ENCODE measurements at places on chromosomes 2 and 18.

- no peak for DNase-seq
These were observed 12.4 kb upstream of the NBEAL1 start for GRCh38 chr2:203002054-203002821.

DNA sequence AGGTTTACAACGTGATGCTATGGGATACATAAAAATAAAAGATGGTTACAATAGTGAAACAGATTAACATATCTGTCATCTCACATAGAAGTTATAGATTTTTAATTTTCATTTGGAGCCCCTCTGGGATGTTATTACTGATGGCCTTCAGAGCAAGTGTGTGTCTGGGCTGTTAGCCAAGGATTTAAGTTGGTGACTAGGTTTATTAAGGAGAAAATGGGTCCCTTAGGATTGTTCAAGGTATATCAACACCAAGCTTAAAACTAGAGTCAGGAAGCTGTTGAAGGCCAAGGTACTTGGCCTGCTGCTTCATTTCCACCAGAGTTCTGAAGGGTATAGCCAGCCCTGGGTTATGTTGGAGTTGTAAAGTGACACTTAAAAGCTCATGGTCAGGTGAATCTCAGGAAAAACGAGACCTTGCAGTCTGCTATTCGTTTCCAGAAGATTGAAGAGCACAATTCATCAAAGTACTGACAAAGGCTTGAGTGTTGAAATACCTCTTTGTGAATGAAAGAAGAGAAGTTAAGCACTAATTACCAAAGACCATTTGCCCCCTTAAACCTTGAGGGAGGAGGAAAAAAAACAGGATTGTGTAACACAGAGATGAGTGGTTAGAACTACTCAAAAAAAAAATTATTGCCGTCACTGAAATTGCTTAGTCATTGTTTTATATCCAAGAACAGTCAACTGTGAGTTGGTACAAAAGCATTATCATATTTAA is 48.4 kb downstream of the MAP2 start:
- peak; percentile 42 for DNase-seq

- no peak for DNase-seq
These were observed 210.1 kb downstream of the ZNF521 start for GRCh38 chr18:25141886-25142285.

DNA sequence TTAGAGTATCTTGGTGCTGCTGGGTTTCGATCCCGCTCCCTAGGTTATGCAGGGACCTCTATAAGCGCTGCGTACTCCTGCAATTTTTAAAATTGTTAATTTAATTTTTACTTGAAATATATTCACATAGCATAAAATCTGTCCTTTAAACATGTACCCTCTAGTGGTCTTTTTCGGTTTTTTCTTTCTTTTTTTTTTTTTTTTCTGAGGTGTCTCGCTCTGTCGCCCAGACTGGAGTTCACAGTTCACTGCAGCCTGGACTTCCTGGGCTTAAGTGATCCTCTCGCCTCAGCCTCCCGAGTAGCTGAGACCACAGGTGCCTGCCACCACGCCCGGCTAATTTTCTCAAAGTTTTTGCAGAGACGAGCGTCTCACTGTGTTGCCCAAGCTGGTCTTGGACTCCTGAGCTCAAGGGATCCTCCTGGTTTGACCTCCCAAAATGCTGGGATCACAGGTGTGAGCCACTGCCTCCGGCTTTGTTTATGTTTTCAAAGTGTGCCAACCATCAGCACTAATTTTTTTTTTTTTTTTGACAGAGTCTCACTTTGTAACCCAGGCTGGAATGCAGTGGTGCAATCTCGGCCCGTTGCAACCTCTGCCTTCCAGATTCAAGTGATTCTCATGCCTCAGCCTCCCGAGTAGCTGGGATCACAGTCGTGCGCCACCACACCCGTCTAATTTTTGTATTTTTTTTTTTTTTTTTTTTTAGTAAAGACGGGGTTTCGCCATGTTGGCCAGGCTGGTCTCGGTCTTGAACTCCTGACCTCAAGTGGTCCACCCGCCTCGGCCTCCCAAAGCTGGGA is 585 bp upstream of the MOB1A start:
- DNase-seq, result no peak

GRCh38 chr2:12718711-12719399 is 2.1 kb downstream of the TRIB2 start:
- peak; percentile 31 for DNase-seq

DNA sequence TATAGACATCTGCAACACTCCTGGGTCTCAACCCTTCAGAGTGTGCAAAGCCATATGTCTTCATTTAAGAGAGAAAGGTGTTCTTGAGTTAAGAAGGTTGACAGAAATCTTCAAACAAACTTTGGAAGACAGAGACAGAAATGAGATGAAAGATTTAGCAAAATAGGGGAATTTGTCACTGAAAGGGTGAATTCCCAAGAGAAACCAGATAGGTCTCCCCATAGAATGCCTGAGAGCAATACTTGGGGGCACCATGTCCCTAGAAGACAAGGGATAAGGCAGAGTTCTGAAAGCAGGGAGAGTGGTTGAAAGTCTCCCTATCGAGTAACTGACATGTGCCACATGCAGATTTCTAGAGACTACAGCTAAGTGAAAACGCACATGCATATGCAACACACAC is 50.0 kb downstream of the AP1S3 start:
- no peak for DNase-seq

- DNase-seq, result no peak
These were observed 108.9 kb downstream of the CLIP4 start for GRCh38 chr2:29223851-29224692.

- no peak for DNase-seq
These were observed 638.9 kb downstream of the STK39 start for GRCh38 chr2:167608487-167608886.

DNA sequence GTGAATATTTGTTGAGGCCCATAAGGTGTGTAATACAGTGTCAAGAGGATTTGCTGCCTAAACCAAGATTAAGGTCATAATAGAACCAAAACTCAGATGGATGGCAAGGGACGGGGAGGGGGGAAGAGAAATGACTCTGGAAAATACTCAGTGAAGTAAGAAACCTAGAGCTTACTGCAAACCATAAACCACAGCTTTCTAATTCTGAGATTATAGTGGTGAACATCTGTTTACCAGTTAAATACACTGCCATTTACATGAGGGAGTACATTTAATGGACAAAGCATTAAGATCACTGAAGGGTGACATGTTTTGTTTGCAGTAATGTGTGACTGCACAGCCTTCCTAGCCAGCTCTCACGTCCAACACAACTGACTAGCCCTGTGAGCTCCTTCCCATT is 19.8 kb downstream of the EVX2 start:
- no peak for DNase-seq

- no peak for DNase-seq
These were observed 18.9 kb downstream of the NCAPH start for GRCh38 chr2:96354492-96354891.

GRCh38 chr2:173990970-173991819 is 26.0 kb upstream of the SP3 start:
- DNase-seq, result peak; percentile 71

DNA sequence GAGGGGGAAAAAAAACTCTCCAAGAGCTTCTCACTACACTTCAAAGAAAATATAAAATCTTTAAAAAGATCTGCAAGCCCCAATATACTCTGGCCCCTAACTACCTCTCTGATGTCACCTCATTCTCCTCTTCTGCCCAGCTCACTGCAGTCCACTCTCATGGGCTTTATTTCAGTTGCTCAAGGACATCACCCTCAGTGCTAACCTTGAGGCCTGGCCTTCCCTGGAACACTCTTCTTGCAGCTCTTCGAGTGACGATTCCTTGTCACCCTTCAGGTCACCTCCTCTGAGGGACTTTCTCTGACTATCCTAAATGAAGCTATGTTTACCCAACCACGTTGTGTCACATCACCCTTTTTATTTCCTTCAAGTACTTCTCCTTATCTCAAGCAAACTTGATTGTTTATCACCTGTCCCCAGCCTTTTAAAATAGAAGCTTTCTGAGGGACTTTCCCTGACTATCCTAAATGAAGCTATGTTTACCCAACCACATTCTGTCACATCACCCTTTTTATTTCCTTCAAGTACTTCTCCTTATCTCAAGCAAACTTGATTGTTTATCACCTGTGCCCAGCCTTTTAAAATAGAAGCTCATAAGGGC is 10.4 kb downstream of the RTTN start:
- DNase-seq, result no peak

DNA sequence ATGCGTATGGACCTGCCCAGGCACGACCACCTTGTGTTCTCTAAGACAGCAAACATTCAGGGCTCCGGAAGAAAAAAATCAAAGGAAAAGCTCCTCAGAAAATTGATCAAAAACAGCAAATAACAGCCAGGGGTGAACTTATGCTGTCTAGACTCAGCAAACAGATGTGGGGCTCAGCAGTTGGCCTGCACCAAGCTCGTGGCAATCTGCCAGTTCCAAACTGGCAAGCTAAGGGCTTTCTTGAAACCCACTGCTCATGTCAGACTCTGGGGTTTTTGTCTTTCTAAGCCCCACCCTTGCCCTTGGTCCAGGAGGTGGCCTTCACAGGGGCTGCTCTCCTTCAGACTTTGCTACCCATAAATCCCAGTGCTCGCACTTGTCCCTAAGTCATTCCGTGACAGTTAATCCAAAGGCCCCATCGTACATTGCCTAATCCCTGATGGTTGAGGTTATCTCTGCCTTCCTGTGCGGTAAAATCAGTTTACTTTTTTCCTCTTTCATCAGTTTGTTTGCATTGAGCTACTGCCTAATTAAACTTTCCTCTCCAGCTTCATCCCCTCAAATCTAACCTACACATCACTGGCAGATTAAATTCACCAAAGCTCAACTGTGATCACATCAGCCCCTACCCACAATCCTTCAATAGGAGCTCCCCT is 408.0 kb downstream of the LRATD1 start:
- DNase-seq, result no peak

Measured in AG20443 (cell line).